ENCODE measurements at places on chromosomes 12 and 14. TPM values are rescaled to one million over a fixed set of nuclear protein-coding genes. Genes with fewer than 3 reads are reported as not detected.

The HAL gene
- total RNA-seq: not detected

The IPO4 gene
- 85.4 TPM for total RNA-seq

- no peak for DNase-seq
Measured at GRCh38 chr12:118964988-118965387, 16.4 kb upstream of the SRRM4 start.

DNA sequence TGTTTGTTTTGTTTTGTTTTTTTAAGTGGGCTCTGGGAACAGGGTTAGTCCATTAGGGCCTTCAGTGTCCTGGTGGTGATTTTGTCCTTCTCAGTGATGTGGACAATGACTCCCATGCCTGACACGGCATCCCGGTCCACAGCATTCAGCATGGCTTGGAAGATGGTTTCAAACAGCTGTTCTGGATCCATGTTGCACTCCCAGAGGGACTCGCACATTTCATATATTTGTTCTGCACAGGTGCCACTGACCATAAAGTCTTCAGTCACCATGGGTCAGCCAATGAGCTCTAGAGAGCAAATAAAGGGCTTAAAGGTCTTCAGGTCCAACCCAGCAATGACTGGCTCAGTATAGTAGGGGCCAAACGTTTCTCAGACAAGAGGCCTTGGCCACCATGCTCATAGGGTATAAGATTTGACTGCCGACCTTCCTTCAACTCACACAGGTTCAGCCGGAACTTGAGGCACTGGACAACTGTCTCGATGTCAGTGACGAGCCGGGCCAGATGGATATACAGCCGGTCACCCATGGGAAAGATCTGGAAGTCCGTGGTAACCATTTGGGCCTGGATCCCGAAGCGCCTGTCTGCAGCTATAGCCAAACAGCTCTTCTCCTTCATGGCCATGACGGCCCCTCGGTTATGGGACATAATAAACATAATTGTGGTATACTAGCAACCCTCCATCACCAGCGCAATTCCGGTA lies 18.0 kb downstream of the OR10P1 start:
- peak; percentile 78 for DNase-seq

GRCh38 chr14:91142214-91142668 lies 28.4 kb downstream of the DGLUCY start:
- no peak for DNase-seq

The C12orf75 gene
- 41.4 TPM for total RNA-seq

Data from myocyte (in vitro differentiated cells).